ENCODE measurements at places on chromosomes 3 and 15. TPM values are rescaled to one million over a fixed set of nuclear protein-coding genes. Genes with fewer than 3 reads are reported as not detected.
A peak's percentile ranks its signal among the peaks of the same experiment; 100 is the strongest.

FOXB1 gene
- total RNA-seq, result not detected

TTLL13 gene
- not detected for total RNA-seq

SLC28A2 gene
- 2.3 TPM for total RNA-seq

SKOR1 gene
- 0.78 TPM for total RNA-seq

ADGRG7 gene
- not detected for total RNA-seq

GOLGA8M gene
- total RNA-seq, result not detected

SH3GL3 gene
- total RNA-seq, result not detected

XCR1 gene
- total RNA-seq, result not detected

TMEM108 gene
- 1.6 TPM for total RNA-seq

NPAP1 gene
- total RNA-seq, result 0.33 TPM

LRRK1 gene
- total RNA-seq, result 12.2 TPM

GRCh38 chr3:27425896-27426565, 56.8 kb upstream of the NEK10 start:
- H3K27me3 ChIP-seq, result no peaks in the 10 kb centered on the region
- no peak overlapping the region for H3K4me3 ChIP-seq
- no peak overlapping the region for H3K27ac ChIP-seq
- DNase-seq, result no peak
- H3K36me3 ChIP-seq, result no peaks in the 10 kb centered on the region

GRCh38 chr3:8128686-8129085, 372.9 kb upstream of the LMCD1 start:
- no peak overlapping the region for H3K4me3 ChIP-seq
- no peaks in the 10 kb centered on the region for H3K27me3 ChIP-seq
- no peak for DNase-seq
- H3K27ac ChIP-seq, result no peak overlapping the region
- no peaks in the 10 kb centered on the region for H3K36me3 ChIP-seq

GRCh38 chr3:5022966-5023776, 43.9 kb downstream of the BHLHE40 start:
- H3K27ac ChIP-seq, result peak overlapping the region; percentile 57
- peaks cover 24% of the 10 kb centered on the region for H3K4me1 ChIP-seq
- peak; percentile 64 for DNase-seq
- no peak overlapping the region for H3K4me3 ChIP-seq
- H3K36me3 ChIP-seq, result no peaks in the 10 kb centered on the region

- no peak for DNase-seq
- H3K4me3 ChIP-seq, result no peak overlapping the region
- peaks cover 26% of the 10 kb centered on the region for H3K4me1 ChIP-seq
- H3K27ac ChIP-seq, result no peak overlapping the region
- no peaks in the 10 kb centered on the region for H3K27me3 ChIP-seq
Measured at GRCh38 chr3:123102249-123102648, 35.4 kb downstream of the PDIA5 start.

- H3K36me3 ChIP-seq, result no peaks in the 10 kb centered on the region
- DNase-seq, result no peak
- H3K27me3 ChIP-seq, result no peaks in the 10 kb centered on the region
Measured at GRCh38 chr3:65979731-65980130, 59.0 kb downstream of the MAGI1 start.

DNA sequence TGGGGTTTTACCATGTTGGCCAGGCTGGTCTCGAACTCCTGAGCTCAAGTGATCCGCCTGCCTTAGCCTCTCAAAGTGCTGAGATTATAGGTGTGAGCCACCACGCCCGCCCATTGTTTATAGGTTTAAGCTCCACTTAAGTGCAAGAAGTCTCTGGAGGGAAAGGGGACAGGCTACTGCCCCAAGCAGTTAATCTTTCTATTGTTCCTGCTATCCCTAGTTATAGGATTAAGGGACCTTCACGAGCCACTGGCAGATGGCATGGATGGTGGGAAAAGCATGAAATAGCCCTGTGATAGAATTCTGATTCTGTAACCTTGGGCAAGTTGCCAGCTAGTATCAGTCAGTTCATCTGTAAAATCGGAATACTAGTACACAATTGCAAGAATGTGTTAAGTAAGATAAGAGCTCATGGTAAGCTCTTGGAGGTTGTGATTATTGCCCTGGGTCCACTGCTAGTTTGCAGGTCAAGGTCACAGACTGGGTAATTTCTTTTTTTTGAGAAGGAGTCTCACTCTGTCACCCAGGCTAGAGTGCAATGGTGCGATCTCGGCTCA, 5.3 kb upstream of the RBPMS2 start:
- H3K27me3 ChIP-seq, result no peaks in the 10 kb centered on the region
- no peak for DNase-seq
- no peaks in the 10 kb centered on the region for H3K36me3 ChIP-seq
- no peak overlapping the region for H3K27ac ChIP-seq

DNA sequence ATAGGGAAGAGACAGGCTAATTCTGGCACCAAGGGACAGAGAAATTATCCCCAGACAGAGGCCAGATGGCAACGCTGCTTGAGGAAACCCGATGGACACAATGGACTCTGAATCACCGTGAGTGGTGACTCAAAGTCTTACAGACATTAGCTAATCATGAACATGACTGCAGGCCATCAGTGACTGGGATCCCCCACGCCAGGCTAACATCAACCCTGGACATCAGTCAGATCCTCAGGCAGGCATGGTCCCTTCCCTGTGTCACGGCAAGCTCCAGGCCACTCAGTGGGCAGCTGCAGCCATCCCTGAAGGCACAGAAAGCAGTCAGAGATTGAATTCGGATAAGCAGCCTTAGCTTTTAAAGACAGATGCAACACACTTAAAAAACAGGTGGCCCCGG, 23.8 kb upstream of the OXTR start:
- no peak for DNase-seq
- no peak overlapping the region for H3K27ac ChIP-seq
- no peaks in the 10 kb centered on the region for H3K4me1 ChIP-seq
- no peaks in the 10 kb centered on the region for H3K36me3 ChIP-seq

DNA sequence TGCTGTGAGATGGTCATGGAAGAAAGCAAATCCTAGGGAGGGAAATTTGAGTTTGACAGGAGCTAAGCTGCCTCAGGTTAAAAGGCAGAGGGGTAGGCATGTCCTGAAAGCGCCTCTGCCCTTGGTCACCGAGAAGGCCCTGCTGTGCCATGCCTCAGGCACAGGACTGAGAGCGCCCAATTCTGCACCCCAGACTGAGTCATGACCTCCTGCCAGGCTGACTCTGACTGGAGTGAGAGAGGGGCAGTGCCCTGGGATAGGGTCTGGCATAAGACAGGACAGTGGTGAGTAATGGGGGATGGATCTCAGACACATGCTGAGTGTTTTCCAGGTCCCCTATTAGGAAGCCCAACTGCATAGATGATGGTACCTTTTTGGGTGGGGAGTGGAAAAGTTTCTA, 44.4 kb downstream of the EPHB1 start:
- no peak overlapping the region for H3K4me3 ChIP-seq
- H3K36me3 ChIP-seq, result no peaks in the 10 kb centered on the region
- no peaks in the 10 kb centered on the region for H3K4me1 ChIP-seq
- H3K27me3 ChIP-seq, result no peaks in the 10 kb centered on the region

GRCh38 chr3:99319961-99320360, 318.4 kb upstream of the COL8A1 start:
- H3K36me3 ChIP-seq, result no peaks in the 10 kb centered on the region
- no peaks in the 10 kb centered on the region for H3K4me1 ChIP-seq
- no peak overlapping the region for H3K27ac ChIP-seq
- DNase-seq, result no peak
- no peaks in the 10 kb centered on the region for H3K27me3 ChIP-seq
- no peak overlapping the region for H3K4me3 ChIP-seq

- H3K27ac ChIP-seq, result no peak overlapping the region
- H3K4me1 ChIP-seq, result no peaks in the 10 kb centered on the region
- no peaks in the 10 kb centered on the region for H3K27me3 ChIP-seq
- no peaks in the 10 kb centered on the region for H3K36me3 ChIP-seq
- H3K4me3 ChIP-seq, result no peak overlapping the region
Measured at GRCh38 chr3:62187022-62187431, 186.3 kb downstream of the FEZF2 start.

DNA sequence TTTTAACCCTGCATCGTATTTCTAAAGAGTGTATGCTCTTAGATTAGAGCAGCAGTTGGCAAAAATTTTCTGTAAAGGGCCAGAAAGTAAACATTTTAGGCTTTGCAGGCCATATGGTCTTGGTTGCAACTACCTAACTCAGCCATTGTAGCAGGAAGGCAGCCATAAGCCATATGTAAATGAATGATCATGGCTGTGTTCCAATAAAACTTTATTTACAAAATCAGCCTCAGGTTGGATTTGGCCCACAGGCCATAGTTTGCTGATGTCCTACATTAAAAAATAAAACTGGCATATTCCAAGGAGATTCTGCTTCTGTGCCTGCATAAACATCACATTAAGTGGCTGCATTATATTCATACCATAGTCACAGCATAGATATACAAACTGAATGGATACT, 134.9 kb downstream of the STT3B start:
- H3K27ac ChIP-seq, result no peak overlapping the region
- DNase-seq, result no peak
- H3K4me3 ChIP-seq, result no peak overlapping the region
- no peaks in the 10 kb centered on the region for H3K36me3 ChIP-seq
- no peaks in the 10 kb centered on the region for H3K27me3 ChIP-seq
- no peaks in the 10 kb centered on the region for H3K4me1 ChIP-seq

GRCh38 chr3:89974903-89975519, 867.6 kb downstream of the EPHA3 start:
- H3K4me1 ChIP-seq, result no peaks in the 10 kb centered on the region
- no peak for DNase-seq
- H3K4me3 ChIP-seq, result no peak overlapping the region
- no peaks in the 10 kb centered on the region for H3K27me3 ChIP-seq
- no peaks in the 10 kb centered on the region for H3K36me3 ChIP-seq
- no peak overlapping the region for H3K27ac ChIP-seq

GRCh38 chr3:140238646-140239314, 303.8 kb downstream of the CLSTN2 start:
- peaks cover 15% of the 10 kb centered on the region for H3K4me1 ChIP-seq
- H3K36me3 ChIP-seq, result no peaks in the 10 kb centered on the region
- no peaks in the 10 kb centered on the region for H3K27me3 ChIP-seq
- no peak overlapping the region for H3K4me3 ChIP-seq
- DNase-seq, result no peak

DNA sequence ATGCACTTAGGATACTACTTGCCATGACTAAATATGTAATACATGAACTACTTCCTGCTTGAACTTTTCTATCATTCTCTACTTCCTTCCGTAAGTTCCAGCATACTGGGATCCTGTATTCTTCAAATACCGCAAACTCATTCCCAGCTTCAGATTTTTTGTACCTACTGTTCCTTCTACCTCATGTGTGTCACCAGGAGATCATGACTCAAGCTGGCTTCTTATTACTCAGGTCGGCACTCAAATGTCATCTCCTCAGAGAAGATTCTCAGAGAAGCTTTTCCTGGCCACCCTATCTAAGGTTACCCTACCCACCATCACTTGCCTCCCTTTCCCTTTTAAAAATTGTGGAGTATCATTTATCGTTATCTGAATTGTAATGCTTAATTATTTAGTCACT, 66.7 kb downstream of the RFX7 start:
- no peaks in the 10 kb centered on the region for H3K27me3 ChIP-seq
- no peak for DNase-seq
- no peak overlapping the region for H3K27ac ChIP-seq
- no peak overlapping the region for H3K4me3 ChIP-seq
- no peaks in the 10 kb centered on the region for H3K4me1 ChIP-seq
- H3K36me3 ChIP-seq, result no peaks in the 10 kb centered on the region

DNA sequence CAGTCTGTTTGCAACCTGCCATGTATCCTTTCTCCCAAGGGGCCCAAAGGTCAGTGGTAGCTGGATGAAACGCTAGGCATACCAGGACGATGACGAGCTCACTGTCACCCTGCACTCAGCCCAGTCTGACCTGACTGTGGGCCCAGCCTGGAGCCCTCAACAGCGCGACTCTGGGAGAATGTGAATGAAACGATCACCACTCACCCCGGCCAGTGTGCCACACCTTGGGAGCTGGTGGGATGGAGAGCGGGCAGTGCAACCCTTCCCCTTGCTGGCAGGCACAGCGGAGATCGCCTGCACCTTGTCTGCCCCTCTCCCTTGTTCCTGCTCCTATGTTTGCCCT, 27.2 kb downstream of the SRPRB start:
- H3K36me3 ChIP-seq, result no peaks in the 10 kb centered on the region
- no peak overlapping the region for H3K27ac ChIP-seq
- no peak overlapping the region for H3K4me3 ChIP-seq
- no peak for DNase-seq

GRCh38 chr3:124361566-124361965, 368.7 kb upstream of the UMPS start:
- no peaks in the 10 kb centered on the region for H3K4me1 ChIP-seq
- DNase-seq, result no peak
- no peak overlapping the region for H3K27ac ChIP-seq
- H3K4me3 ChIP-seq, result no peak overlapping the region

GRCh38 chr3:172582712-172583111, 59.5 kb upstream of the TNFSF10 start:
- H3K27ac ChIP-seq, result no peak overlapping the region
- H3K4me3 ChIP-seq, result no peak overlapping the region
- DNase-seq, result no peak
- no peaks in the 10 kb centered on the region for H3K27me3 ChIP-seq
- H3K36me3 ChIP-seq, result no peaks in the 10 kb centered on the region

- no peak overlapping the region for H3K27ac ChIP-seq
- H3K4me3 ChIP-seq, result no peak overlapping the region
- H3K27me3 ChIP-seq, result no peaks in the 10 kb centered on the region
- no peaks in the 10 kb centered on the region for H3K36me3 ChIP-seq
Measured at GRCh38 chr3:31081018-31081662, 186.7 kb upstream of the GADL1 start.

GRCh38 chr3:134486577-134487041, 752 bp downstream of the CEP63 start:
- peaks cover 8% of the 10 kb centered on the region for H3K36me3 ChIP-seq
- no peaks in the 10 kb centered on the region for H3K27me3 ChIP-seq
- peak overlapping the region; percentile 94 for H3K4me3 ChIP-seq
- no peak for DNase-seq
- H3K4me1 ChIP-seq, result peaks cover 48% of the 10 kb centered on the region
- peak overlapping the region; percentile 99 for H3K27ac ChIP-seq

DNA sequence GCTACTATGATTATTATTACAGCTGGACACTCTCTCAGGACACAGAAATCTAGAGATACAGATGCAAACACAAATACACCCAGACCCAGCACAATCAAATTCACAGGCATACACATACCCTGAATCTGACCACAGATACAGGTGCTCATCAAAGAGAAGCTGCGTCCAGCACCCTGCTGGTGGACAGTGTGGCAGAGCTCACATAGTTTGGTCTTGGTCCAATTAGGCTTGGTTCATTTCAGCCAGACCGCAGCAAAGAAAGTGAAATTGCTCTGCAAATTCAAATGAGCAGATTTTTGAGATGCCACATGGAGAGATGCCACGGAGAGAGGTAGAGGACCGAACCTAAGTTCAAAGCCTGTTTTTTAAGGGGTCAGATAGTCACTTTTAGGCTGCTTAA, 55.6 kb downstream of the ANAPC13 start:
- H3K4me3 ChIP-seq, result no peak overlapping the region
- H3K36me3 ChIP-seq, result no peaks in the 10 kb centered on the region
- H3K27me3 ChIP-seq, result no peaks in the 10 kb centered on the region
- H3K27ac ChIP-seq, result no peak overlapping the region
- no peak for DNase-seq
- H3K4me1 ChIP-seq, result no peaks in the 10 kb centered on the region

Data from body of pancreas (tissue), 4 donors.